ENCODE measurements at places on chromosomes 6 and 20.

GRCh38 chr6:19662911-19663310, 174.3 kb upstream of the ID4 start:
- no peak for DNase-seq

DNA sequence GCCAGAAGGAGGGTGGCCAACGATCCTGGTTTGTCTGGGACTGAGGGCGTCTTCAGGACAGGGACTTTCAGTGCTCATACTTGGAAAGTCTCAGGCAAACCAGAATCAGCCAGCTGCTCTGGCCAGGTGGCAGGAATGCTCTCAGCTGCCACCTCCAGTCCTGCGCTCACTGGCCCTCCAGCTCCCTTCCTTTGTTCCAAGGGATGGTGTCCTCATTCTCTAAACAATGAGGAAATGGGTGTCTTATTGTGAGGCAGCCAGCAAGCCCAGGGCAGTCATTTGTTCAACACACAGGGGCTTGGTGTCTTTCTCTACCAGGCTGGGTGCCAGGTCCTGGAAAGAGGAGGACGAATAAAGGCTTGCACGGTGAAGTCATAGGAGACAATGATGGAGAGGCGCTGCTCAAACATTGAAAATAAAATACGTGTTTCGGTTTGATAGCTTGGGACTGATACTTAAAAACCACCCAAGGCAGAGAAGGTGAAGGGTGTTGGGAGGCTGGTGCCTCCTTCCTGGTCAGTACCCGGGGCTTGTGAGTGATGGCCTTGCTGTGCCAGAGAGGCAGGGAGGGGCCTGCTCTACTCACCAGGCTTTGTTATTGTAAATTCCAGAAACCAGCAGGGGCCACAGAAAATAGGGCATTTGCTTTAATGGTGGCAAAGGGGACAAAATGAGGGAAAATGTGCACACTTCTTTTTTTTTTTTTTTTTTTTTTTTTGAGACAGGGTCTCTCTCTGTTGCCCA, 11.3 kb upstream of the TMEM181 start:
- no peak for DNase-seq

DNA sequence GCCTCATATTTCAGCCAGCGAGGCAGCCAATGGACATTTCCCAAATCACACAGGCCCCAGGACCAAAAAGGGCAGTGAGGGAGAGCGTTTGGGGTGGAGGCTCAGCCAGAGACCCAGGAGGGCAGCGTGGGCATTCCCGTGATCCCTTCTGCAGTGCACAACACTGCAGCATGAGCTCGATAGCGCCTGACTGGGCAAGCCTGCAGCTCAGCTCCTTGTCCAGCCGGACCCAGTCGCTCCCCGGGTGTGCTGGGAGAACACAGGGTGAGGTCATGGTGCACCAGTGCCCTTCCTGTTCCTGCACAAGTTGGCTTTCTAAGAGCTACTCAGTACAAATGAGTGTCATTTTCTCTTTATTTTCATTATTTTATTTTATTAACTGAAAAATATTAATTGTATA, 5.9 kb downstream of the TTLL2 start:
- DNase-seq = no peak

DNA sequence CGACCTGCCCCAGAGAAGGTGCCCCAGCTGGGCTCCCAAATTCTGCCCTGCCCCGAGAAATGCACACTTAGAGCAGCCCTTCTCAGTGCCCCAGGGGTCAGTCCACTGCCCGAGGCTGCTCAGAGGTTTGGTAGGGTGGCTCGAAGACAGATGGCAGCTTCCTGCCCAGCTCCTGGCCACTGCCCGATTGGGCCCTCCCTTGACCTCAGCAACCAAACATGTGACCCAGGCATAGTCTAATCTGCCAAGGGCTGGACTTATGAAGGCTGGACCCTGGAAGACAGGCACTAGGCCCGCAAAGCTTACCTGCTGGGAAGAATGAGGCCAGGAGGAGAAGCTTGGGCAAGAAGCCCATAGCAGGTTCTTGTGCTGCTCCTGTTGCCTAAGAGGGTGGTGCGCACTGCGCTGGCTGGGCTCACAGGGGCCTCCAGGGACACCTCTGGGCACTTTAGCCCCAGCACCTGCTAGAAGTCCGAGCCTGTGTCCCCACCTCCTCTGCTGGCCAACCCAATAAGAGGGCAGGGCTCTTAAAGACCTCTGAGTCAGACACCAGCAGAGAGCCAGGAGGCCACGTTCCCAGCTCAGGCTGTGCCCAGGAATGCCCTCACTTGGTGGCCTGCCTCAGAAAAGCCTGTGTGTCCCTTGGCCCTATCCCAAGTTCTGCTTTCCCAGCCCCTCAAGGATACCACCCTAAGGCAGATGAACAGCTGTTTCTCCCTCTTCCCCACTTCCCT, 5.5 kb downstream of the SIGLEC1 start:
- DNase-seq = no peak

- no peak for DNase-seq
Measured at GRCh38 chr6:42429836-42430235, 21.9 kb downstream of the TRERF1 start.

GRCh38 chr6:83867527-83868161, 8.2 kb downstream of the CYB5R4 start:
- no peak for DNase-seq

- no peak for DNase-seq
Measured at GRCh38 chr6:2230659-2231277, 14.6 kb downstream of the GMDS start.

DNA sequence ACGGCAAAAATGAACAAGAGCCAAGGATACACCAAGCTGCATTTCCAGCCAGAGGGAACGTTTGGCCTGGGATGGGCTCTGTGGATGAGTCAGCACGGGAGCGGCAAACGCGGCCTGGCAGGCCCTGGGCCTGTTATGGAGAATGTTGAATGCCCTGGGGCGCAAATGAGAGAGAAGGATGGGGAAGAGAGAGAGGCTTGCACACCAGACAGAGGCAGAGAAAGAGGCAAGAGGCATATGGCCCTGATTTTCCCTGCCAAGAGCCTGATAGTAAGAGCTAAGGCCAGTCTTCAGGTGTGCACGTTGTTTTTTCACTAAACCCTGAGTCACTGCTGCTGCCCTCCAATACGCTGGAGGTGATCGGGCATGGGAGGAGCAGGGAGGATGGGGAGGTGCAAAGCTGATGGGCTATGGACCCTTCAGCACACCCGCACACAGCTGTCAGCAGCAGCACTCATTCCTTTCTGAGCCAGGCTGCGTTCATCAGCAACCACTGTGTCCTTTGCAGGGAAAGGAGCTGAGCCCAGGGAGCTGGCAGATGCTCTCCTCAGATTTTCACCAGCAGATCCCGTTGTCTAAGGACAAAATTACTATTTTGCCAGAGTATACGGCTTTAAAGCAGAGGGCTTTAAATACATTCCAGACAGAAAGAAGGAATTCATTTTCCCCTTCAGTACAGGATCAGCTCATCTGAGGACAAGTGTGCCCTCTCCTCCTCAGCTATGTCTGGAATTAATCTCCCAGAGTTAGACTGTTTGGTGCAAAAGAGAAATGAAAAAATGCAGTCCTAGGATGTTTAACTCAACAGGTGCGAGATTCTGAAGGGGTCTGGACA, 61.7 kb upstream of the SLC22A23 start:
- no peak for DNase-seq
